ENCODE measurements at places on chromosomes 5 and 9. TPM values are rescaled to one million over a fixed set of nuclear protein-coding genes. Genes with fewer than 3 reads are reported as not detected.

DNA sequence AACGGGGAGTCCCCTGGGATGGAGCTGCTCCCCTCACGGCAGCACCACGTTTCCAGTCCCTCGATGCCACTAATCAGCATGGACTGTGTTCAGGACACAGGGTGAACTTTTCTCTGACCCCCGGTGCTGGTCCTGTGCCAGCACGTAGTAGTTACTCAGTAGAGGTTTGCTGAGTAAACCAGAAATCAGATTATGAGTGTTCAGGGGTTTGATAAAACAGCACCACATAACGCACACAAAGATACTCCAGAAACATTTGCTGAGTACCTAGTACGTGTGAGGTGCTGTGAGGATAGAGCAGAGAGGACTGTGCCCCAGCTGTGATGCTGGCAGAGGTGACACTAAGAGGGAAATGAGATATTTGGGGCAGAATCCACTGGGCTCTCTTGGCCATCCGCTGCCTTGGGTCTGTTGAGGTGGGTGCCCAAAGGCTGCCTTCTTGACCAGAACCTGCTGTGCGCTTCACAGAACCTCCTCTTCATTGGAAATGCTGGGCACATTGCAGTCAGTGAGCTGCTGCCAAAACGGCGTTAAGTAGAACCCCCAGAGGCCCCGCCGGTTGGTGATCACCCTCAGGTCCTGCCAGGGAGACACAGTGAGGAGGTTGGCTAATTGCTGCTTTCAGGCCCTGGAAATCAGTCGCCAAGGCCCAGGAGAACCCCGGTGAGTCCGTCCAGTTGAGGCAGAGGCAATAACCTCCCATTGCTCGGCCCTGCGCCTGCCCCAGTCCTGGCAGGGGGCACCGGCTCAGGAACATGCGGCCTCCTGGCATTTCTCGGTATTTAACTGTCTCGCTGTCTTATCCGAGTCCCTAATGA is 49.4 kb downstream of the NEURL1B start:
- no peaks in the 10 kb centered on the region for H3K36me3 ChIP-seq
- H3K27ac ChIP-seq = no peak overlapping the region
- H3K4me3 ChIP-seq = no peak overlapping the region

DNA sequence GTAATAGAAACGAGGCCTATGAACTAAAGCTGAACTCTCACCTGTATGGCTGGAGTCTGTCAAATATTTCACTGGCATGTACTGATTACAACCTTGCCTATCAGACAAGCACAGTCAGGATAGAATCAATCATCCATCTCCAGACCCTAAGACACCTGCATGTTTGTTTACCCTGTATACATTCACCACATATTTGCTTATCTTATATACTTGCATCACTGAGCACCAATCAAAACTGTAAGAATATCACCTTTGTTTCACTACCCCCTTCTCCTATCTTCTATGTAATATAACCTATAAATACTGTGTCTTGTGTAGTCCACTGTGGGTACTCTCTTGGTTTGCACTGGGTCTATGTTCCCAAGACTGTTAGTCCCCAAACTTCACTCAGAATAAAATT is 1085.7 kb downstream of the TAF11L14 start:
- DNase-seq = no peak
- H3K4me1 ChIP-seq = peaks cover 8% of the 10 kb centered on the region

DNA sequence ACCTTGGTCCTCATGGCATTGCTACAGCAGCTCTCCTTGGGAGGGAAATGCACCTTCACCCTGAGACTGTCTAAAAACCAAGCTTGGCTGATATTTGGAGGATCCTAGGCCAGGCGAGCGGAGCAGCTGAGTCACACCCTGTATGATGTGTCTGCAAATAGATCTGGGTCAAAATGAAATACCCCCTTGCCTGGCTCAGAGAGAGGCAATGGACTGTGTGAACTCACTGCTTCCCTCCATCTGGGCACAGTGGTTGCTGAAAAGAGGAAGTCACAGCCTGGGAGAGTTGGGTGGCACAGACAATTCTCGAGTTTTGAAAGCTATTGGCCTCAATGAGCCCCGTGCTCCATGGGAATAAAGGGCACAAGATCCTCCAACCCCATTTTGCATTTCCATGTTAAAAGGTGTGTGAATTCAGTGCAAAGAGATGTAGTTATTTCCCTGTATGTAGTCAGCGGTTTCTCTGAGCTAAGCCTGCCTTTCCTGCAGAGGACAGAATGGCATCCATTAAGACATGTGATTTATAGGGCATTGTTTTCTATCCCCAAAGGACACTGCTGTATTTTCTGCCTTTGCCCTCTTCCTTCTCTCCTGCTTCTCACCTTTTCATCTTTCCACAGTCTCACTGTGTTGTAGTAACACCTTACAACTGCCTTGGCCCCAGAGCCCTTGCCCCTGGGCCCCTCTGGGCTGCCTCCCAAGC is 177.2 kb downstream of the GADD45G start:
- no peak for DNase-seq
- H3K27me3 ChIP-seq = peaks cover 51% of the 10 kb centered on the region
- H3K27ac ChIP-seq = no peak overlapping the region
- H3K36me3 ChIP-seq = no peaks in the 10 kb centered on the region

- no peak for DNase-seq
- no peaks in the 10 kb centered on the region for H3K36me3 ChIP-seq
- H3K4me1 ChIP-seq = peaks cover 3% of the 10 kb centered on the region
- no peak overlapping the region for H3K4me3 ChIP-seq
- H3K27ac ChIP-seq = no peak overlapping the region
These were observed 365.5 kb upstream of the CDH18 start for GRCh38 chr5:20353499-20353898.

The FBP1 gene
- total RNA-seq = 6.0 TPM

The PLPPR1 gene
- total RNA-seq = 12.2 TPM
